Stimulated activated CD4-positive, alpha-beta T cell treated with anti-CD3 and anti-CD28 coated beads, Interleukin-1b, Interleukin-23, amount 100 ng/mL, for 1 hour (primary cell): ENCODE measurements at places on chromosomes 2 and 18.

DNA sequence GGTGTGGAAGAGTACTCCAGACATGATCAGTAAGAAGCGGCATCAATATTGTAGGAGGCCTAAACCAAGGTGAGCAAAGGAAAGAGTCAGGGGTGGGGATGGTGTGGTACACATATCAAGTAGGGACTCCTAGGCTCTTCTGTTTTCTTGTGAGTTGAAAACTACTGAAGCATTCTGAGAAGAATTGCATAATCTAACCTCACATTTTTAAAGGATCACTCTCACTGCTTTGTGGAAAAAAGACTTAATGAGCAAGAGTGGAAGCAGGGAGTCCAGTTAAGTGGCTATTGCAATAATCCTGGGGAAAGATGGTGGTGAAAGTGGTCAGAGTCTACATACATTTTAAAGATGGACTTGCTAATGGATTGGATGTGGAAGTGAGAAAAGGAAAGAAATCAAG, 899.5 kb upstream of the FAM98A start:
- DNase-seq, result no peak

DNA sequence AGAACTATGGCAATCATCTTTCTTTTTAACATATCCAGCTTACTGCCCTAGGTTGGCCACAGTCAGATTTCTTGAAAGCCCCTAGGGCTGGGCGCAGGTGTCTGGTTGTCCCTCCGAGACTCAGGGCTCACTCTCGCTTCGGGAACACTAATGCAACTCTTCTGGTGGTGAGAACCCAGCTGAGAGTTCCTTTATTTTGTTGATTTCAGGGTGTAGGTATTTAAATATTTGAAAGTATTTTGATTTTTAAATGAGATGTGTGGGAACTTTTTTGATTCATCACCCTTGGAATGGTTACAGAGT, 40.7 kb downstream of the INPP4A start:
- no peak for DNase-seq

- DNase-seq, result no peak
Observed at GRCh38 chr2:109125593-109126500, 3.2 kb upstream of the SH3RF3 start.

DNA sequence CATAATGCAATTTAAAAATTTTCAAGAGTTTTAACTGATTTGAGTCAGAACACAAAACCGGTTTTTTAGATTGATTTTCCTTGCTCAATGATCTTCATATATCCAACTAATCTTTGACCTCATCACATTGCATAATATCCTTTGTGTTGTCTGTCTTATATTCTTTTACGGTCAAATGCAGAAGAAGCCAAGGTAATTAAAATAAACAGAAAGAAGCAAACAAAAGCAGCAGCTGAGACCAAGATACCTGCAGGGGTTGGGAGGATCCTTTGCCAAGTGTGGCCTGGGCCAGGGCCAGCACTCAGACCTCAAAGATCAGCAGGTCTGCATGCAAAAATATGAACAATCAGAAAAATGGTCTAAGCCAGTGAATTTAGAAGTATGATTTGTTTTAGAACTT, 428.9 kb upstream of the NETO1 start:
- DNase-seq, result no peak

DNA sequence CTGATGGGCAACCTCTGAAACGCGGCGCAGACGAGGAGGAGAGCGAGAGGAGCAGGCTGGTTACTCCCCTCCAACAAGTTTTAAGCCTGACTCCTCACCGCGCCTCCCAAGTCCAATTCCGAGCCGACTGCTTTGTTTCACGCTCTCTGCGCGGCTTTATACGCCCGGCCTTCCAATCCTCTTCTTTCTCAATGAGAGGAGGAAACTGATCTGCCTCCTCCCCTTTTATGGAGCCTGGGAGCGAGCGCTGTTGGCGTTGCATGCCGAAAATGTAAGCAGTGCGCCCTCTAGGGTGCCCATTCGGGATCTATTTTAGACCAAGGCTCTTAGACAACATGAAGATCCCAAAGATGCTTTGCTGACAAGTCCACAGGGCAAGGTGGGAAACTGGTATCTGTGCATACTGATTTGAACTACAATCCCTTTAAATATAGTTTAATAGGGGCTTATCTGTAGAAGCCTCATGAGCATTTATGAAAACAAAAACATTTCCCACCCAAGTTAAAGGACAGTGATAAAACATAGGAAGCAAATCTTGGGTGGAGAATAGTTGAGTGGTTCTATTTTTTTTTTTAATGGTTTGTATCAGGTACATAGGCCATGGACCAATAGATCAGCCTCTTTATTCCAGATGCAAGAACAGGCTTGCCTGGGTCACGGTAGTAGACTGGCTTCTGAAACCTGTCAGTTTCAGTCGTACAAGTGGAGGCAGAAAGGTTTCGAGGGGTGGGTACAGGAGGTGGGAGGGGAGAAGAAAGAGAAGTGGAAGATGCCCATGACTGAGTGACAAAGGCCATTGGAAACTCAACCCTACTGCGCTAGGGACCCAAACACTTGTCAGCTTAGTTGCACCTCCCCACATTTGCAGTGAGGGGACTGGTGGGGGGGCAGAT, at the start of gene RND3:
TSS of gene RND3 (minus strand) at position 131 of the 893 bp plus-strand sequence. CDS start 250 bp downstream, outside the sequence.
- no peak for DNase-seq
